ENCODE measurements at places on chromosomes 1 and 21.

- DNase-seq: no peak
Observed at GRCh38 chr1:18981242-18981641, 24.8 kb upstream of the IFFO2 start.

GRCh38 chr1:22053861-22054770 lies 1.6 kb downstream of the CDC42 start:
- DNase-seq: no peak

- no peak for DNase-seq
Observed at GRCh38 chr1:94069919-94070285, 51.0 kb downstream of the ABCA4 start.

GRCh38 chr1:114130846-114131525 lies 22.7 kb downstream of the SYT6 start:
- DNase-seq: no peak

DNA sequence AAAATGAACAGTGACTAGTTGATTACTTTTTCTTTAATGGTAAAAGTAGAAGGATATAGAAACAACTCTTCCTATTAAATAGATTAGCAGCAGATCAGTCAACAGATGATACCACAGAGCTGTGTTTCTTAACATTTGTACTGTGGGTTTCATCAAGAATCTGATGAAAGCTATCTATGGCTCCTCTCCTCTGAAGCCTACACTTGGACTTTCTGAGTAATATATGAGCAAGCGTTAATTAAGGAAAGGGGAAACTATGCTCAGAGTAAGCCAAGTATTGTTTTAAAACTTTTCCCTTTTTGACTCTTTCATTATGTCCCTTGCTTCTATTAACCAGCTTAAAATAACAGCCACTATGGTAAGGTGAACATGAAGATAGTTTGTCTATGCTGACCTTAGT lies 10.8 kb downstream of the ARID4B start:
- no peak for DNase-seq

GRCh38 chr1:172777767-172778166 lies 118.9 kb downstream of the FASLG start:
- no peak for DNase-seq

DNA sequence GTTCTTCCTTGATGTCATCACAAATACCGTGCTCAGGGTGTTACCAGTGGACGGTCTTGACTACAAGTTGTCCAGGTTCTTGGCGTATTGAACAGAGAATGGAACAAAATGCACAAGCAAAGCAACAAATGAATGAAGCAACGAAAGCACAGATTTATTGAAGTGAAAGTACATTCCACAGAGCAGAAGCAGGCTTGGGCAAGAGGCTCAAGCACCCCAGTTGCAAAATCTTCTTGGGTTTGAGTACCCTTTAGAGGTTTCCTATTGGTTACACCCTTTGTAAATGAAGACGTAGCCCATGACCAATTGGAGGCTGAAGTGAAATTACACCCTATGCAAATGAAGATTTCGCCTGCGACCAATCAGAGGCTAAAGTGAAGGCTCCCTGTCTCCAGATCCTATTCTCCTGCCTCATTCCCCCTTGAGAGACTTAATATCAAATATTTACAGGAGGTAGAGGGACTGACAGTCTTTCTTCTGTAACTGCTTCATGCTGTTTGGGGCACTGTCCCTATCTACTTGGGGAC lies 38.3 kb downstream of the YY1AP1 start:
- DNase-seq: no peak

- DNase-seq: no peak
Observed at GRCh38 chr1:82894635-82895034, 1093.9 kb downstream of the ADGRL2 start.

DNA sequence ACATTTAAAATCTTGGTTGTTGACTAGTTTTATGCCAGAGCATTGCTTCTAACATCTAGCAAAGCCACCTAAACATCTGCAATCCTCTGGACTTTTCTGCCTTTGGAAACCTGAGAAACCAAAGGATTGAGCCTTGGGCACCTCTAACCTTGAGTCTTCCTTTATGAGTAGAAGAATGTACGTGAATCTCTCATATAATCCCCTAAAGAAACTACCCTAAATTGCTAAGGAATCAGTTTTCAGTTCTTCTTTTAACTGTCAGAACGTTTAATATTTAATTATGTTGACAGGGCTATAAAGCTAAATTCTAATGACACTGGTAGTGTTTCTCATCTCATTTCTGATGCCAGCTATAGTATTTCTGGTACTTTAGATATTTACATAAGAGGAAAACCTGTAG lies 997.3 kb downstream of the AMY1C start:
- DNase-seq: no peak

GRCh38 chr1:203426870-203427269 lies 48.7 kb upstream of the PRELP start:
- no peak for DNase-seq

- DNase-seq: no peak
Observed at GRCh38 chr1:213260311-213261075, 209.5 kb downstream of the RPS6KC1 start.

- no peak for DNase-seq
Observed at GRCh38 chr1:18632783-18633421, 2.3 kb downstream of the PAX7 start.

- DNase-seq: no peak
Observed at GRCh38 chr1:34279971-34280370, 103.3 kb downstream of the C1orf94 start.

DNA sequence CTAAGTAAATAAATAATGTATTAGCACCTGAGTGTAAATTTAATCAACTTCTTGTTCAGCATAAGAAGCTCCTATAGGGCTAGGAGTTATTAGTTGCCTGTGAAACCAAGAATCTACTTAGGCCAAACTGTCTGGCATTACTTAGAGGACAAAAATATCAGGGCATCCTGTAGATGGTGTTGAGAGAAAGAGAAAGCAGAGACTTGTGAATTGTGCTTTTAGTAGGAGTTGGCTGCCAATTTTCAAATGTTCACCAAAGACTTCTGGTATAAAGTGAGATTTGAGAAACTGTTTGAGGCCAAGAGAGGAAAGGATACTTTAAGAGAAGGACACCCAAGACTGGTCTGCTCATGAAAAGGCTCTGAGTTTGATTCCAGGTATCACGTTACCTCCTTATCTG lies 315.5 kb upstream of the DEPDC1 start:
- no peak for DNase-seq

DNA sequence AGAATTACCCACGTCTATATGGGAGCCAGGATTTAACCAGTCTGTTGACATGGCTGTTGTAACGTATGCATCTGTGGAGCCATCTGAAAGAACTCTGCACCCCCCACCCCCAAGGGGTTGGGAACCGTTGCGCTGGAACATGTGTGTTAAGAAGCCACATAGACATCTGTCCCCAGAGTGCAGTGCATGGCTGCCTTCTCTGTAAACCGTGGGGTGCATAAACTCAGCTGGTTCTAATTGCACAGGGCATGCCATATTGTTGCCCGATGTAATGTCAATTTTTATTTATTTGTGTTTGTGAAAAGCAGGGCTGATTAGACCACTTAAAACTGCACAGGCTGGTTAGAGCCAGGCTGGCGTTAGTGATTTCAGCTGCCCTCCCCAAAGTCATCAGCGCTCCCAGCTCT lies 70.1 kb upstream of the ROR1 start:
- DNase-seq: no peak

- no peak for DNase-seq
Observed at GRCh38 chr1:86933051-86933450, 18.6 kb downstream of the HS2ST1 start.

DNA sequence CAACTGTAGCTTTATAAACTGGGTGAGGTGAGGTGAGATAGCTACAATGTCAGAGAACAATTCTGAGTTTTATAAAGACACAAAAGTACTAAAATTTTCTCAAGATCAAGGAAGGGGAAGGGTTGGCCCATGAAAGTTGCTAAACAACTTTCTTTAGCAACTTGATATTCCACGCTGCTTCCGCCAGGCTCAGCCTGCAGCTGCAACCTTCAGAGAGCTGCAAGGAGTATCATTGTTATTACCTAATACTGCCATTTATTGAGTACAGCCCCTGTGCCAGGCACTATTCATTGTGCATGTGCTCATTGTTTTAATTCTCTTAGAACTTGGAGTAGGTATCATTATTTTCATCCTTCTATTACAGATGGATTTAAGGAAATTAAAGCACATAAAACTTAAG lies 34.1 kb upstream of the SUCO start:
- DNase-seq: no peak
